Fibroblast of the aortic adventitia (primary cell): ENCODE measurements at places on chromosomes 4 and X.

- no peak for DNase-seq
Measured at GRCh38 chrX:16770970-16771482, 15.2 kb upstream of the TXLNG start.

- no peak for DNase-seq
Measured at GRCh38 chr4:171676555-171677215, 136.5 kb upstream of the GALNTL6 start.

DNA sequence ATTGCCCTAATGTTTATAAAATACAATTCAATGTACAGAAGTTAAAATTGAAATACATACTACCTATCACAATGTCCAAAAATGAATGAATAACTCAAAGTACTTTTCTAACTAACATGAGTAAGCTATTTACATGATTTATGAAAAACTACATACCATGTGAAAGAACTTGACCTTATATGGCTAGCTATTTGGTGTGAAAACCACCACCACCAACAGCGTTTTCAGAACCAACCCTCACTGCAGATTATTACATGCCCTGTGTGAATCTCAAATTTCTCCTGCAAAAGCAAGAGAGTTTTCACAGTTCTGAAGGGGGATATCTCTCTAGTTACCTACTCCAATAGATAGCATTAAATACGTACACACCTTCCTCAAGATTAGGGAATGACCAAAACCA is 198.5 kb downstream of the SPATA18 start:
- DNase-seq: no peak

DNA sequence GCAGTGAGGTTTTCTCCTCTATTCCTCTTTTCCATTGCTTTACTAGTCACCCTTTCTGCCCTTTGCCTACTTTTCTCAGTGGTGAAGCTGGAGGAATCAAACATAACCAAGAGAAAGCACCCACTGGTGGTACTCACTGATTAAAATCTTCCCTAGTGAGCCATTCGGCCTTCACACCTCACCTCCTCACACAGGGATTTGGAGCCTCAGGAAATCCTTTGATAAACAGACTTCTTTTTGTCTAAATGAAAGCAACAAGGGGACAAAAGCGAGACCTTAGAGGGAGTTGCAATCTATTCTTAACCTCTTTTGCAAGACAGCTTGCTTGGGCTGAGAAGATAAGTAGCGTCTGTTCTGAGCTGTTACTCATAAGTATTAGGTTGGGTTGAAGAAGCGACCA is 572.6 kb downstream of the ZNF674 start:
- DNase-seq: no peak

DNA sequence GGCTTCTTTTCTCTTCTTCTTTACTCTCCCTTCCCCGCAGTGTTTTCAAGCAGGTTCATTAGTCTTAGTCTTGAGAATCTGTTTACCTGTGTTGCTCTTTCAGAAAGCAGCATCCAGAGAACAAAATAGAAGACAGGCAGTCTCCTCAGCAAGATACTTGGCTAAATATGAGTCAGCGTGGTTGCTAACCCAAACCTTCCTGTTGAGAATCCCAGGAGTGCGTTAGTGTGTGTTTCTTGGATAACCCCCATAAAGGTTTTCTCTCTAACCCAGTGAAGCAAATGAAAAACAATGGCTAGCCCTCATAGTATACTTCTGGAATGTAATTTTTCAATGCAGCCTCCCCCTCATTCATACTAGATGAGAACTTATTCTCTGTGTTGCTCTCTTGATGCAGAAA is 41.1 kb downstream of the BMPR1B start:
- DNase-seq: peak; percentile 68

DNA sequence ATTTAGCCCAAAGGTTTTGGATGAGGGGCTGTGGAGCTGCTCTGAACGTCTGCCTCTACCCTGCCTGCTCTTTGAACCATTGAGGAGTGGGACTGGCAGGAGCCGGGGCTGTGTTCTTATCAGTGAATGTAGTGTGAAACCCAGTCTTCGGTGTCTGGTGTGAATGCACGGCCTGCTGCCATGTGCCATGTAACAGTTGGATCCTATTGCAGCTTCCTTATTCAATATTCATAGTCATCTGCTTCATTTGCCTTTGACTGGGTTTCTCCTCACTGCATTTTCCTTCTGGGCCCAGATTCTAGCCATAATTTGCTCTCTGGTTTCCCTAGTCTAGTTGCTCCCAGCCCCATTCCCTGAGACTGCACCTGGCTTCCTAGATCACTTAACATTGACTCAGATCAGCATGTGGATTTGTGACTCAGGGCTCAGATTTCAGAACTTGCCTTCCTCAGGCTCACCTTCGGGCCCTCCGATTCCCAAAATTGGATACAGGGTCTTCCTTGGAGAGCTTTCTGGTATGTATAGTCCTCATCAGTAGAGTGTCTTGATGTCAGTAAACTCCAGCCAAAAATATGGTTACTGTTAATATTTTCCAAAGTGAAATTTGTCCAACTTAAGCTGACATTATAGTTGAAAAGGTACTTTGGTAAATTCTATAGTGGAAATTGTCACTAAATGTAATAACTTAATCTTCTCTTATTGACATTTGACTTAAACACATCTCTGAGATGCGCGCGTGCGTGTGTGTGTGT is 94.0 kb upstream of the DDIT4L start:
- DNase-seq: no peak

DNA sequence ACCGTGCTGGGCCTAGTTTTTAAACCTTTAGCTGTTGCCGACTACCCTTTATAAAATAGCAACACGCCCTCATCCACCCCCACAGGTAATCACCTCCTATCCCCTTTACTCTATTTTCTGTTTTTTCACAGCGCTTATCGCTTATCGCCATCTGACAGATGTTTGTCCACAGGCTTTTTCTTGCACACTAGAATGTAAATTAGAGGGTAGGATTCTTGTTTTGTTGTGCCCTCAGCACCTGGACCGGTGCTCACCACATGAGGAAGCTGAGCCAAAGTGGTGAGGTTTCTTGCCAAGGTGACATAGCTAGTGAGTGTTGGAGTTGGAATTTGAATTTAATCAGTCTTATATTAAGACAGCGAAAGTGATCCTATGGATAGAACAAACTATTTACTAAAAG is 2.9 kb upstream of the RBBP7 start:
- no peak for DNase-seq

GRCh38 chr4:170526471-170526870 is 436.7 kb upstream of the AADAT start:
- no peak for DNase-seq

- DNase-seq: no peak
Measured at GRCh38 chr4:78162821-78163220, 105.7 kb downstream of the FRAS1 start.

GRCh38 chr4:136505020-136505419 is 1027.3 kb downstream of the PCDH18 start:
- DNase-seq: no peak

- peak; percentile 73 for DNase-seq
Measured at GRCh38 chr4:102564399-102565059, 63.4 kb downstream of the NFKB1 start.

DNA sequence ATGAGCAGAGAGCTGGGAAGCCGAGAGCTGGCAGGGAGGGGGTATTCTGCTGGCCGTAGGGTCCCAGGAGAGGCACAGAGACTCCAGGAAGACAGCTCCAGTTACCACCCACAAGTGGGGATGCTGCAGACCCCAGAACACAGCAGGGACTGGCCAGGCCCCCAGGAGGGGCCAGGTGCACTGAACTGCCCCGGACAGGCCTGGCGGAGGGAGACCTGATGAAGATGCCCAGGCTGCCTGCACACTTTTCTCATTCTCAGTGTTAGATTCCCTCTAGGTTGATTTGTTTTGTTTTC is 110.8 kb downstream of the CPZ start:
- no peak for DNase-seq

- DNase-seq: peak; percentile 39
Measured at GRCh38 chr4:173513651-173514050, 16.4 kb downstream of the HAND2 start.
